ENCODE measurements at places on chromosomes 1 and 21. TPM values are rescaled to one million over a fixed set of nuclear protein-coding genes. Genes with fewer than 3 reads are reported as not detected.

Gene CHIT1
- total RNA-seq, result not detected

Gene HAO2
- not detected for total RNA-seq

Gene ITLN1
- total RNA-seq, result not detected

- H3K4me1 ChIP-seq, result peaks cover 14% of the 10 kb centered on the region
- DNase-seq, result no peak
- H3K4me3 ChIP-seq, result peak overlapping the region; percentile 81
- peaks cover 11% of the 10 kb centered on the region for H3K27me3 ChIP-seq
- peaks cover 8% of the 10 kb centered on the region for H3K36me3 ChIP-seq
These were observed 650 bp downstream of the VANGL1 start for GRCh38 chr1:115642168-115643072.

- H3K4me3 ChIP-seq, result no peak overlapping the region
- peaks cover 27% of the 10 kb centered on the region for H3K4me1 ChIP-seq
- no peak overlapping the region for H3K27ac ChIP-seq
- peaks cover 18% of the 10 kb centered on the region for H3K36me3 ChIP-seq
These were observed 26.4 kb downstream of the ZNF697 start for GRCh38 chr1:119621705-119622104.

- peaks cover 6% of the 10 kb centered on the region for H3K27me3 ChIP-seq
- H3K36me3 ChIP-seq, result no peaks in the 10 kb centered on the region
- no peak overlapping the region for H3K27ac ChIP-seq
- DNase-seq, result no peak
- no peak overlapping the region for H3K4me3 ChIP-seq
These were observed 157.3 kb downstream of the GRIK3 start for GRCh38 chr1:36876990-36877389.

DNA sequence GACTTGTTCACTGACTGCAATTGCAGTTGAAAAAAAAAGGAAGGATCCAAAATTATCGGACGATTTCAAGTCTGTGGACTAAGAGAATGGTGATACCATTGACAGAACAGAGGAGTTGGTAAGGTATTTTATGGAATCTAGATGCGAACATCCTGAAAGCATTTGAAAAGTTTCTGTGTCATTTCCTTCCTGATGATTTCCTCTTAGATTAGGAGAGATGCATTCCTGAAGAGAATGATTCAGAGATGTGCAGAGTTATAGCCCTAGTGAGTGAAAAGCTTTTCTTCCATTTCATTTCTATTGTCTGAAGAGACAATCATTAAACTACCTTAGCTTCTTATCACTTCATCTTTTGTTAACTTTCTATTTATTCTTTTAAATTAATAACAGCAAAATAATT lies 200.0 kb downstream of the KCNK2 start:
- DNase-seq, result no peak
- peaks cover 4% of the 10 kb centered on the region for H3K27me3 ChIP-seq
- H3K36me3 ChIP-seq, result no peaks in the 10 kb centered on the region
- H3K4me3 ChIP-seq, result no peak overlapping the region
- H3K27ac ChIP-seq, result no peak overlapping the region

GRCh38 chr1:178847396-178847849 lies 23.5 kb downstream of the ANGPTL1 start:
- H3K4me1 ChIP-seq, result peaks cover 4% of the 10 kb centered on the region
- DNase-seq, result no peak
- no peak overlapping the region for H3K4me3 ChIP-seq
- no peaks in the 10 kb centered on the region for H3K36me3 ChIP-seq
- H3K27me3 ChIP-seq, result no peaks in the 10 kb centered on the region
- no peak overlapping the region for H3K27ac ChIP-seq

Data from chondrocyte (in vitro differentiated cells).